ENCODE measurements at places on chromosomes 3 and 15.

DNA sequence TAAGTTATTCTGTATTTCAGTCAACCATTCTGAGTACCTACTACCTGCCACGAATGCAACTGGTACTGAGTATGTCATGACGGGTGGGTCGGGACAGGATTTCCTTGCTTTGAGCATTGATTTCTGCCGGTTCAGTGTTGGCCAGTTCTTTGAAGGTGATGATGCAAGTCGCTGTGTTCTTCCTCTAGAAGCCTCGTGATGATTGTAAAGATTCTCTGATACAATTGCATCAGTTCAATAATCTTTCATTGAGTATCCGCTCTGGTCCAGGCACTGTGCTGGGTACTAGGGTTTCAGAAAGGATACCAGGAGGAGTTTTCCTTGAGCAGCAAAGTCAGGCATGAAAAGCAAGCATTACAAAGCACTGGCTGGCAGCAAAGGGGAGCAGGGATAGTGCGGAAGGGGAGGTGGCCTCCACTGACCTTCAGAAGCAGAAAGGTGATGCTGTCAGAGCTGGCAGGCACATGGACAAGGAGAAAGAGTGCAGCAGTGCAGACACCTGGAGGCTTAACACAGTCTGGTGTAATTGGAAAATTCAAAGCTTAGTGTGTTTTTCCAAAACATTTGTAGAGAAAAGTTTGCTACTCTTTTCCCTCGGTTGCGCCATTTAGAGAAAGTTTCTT, 100.1 kb downstream of the RPL39L start:
- DNase-seq: no peak

DNA sequence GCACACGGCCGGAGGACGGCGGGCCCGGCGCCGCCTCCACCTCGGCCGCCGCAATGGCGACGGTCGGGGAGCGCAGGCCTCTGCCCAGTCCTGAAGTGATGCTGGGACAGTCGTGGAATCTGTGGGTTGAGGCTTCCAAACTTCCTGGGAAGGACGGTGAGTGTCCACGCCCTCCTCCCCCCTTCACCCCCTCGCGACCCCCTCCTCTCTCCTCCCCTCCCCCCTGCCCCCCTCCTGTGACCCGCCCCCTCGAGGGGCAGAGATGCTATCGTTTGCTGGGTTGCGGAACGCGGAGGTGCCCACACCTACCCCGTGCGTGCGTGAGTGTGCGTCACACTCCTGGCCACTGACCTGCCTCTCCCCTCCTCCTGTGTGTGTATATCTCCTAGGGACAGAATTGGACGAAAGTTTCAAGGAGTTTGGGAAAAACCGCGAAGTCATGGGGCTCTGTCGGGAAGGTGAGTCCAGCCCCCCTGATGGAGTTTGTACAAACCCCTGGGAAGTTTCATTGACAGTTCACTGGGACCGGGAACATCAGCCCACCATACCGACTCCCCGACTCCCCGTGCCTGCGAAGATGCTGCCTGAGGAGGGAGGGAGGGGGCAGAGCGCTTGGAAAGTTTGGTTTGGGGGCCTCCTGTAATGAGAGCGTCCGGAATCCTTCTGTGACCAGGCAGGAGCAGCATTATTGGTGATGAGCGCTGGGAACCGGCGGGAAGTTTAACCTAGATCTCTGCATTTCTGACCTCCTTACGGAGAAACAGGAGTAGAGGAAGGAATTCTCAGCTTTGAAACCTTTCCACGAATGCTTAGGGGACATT, 795 bp upstream of the SCAANT1 start:
- peak; percentile 90 for DNase-seq

DNA sequence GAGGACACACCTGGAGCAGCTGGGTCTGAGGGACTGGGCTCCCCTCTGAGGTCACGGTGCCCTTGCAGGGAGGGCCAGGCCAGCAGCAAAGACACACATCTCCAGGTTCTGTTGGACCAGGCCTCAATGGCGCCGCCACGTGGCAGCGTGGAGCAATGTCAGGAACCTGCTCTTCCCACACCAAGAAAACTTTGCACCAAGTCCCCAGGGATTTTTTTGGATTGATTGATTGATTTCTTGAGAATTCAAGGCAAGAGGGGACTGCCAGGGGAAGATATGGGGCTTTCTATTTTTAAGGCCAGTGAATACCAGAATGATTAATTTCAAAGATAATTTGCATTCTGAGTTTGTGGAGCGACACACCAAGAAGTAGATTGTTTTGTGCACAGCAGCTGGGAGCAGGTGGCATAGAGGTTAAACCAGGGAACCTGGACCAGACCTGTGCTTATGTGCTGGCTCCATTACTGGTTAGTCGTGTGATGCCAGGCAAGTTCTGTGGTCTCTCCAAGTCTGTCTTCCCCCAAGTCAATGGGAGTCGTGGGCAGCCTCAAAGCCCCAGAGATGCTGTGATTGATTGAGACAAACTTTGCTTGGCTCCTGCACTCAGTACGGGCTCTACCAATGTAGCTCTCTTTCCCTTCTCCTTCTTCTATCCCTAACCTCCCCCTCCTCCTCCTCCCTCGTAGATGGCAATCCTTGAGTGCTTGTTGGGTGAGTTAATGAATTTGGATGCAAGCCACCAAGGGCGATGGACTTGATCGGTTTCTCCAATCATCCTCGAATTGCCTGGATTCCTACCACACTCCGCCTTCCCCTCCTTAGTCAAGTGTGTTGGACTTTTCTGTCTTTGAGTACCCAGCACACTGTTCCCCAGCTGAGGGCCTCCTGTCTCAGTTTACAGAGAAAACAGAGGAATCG, 96.2 kb upstream of the TRPM1 start:
- peak; percentile 87 for DNase-seq

DNA sequence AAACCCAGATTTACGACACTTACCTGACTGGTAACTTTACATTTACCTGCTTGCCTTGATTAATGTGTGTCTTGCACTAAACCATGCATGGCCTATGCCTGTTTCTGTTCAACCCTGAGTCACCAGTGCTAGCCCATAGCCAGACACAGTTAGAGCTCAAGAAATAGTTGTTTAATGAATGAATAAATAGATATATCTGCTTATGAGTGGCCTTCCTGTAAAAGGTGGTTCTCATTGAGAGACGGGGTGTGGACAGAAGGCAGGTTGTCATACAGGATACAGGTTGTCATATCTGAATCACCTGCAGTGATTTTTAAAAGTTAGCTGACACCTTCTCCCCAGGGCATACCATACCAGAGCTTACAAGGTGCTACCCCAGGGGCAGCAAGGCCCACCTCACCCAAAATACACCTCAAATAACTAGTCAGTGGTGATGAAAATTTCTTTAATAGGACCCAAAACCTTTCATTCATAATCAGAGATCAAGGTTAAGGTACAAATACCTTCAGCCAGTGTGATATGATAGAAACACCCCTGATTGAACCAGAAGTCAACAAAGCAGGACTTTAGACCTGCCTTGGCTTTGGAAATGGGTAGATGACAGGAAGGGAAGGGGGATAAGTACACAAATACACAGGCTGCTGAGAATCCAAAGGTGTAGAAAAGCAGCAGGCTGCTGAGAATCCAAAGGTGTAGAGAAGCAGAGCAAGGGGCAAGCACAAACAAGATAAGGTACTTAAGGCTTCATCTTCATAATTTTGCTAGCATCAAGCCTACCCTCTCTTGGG, 45.4 kb upstream of the TSC22D2 start:
- no peak for DNase-seq

All from osteoblast (primary cell).